ENCODE measurements at places on chromosomes 4 and X. TPM values are rescaled to one million over a fixed set of nuclear protein-coding genes. Genes with fewer than 3 reads are reported as not detected.

The MAGEA9B gene
- not detected for total RNA-seq

The THAP6 gene
- 6.2 TPM for total RNA-seq

The FAM156B gene
- 4.6 TPM for total RNA-seq

The MGAT4D gene
- not detected for total RNA-seq

The FGG gene
- not detected for total RNA-seq

The MAD2L1 gene
- 6.0 TPM for total RNA-seq

The SLC34A2 gene
- 0.11 TPM for total RNA-seq

The CCSER1 gene
- 0.11 TPM for total RNA-seq

Measured in dermis lymphatic vessel endothelial cell (primary cell).